Activated CD4-positive, alpha-beta memory T cell treated with anti-CD3 and anti-CD28 coated beads for 36 hours (primary cell): ENCODE measurements at places on chromosomes 5 and 9.

DNA sequence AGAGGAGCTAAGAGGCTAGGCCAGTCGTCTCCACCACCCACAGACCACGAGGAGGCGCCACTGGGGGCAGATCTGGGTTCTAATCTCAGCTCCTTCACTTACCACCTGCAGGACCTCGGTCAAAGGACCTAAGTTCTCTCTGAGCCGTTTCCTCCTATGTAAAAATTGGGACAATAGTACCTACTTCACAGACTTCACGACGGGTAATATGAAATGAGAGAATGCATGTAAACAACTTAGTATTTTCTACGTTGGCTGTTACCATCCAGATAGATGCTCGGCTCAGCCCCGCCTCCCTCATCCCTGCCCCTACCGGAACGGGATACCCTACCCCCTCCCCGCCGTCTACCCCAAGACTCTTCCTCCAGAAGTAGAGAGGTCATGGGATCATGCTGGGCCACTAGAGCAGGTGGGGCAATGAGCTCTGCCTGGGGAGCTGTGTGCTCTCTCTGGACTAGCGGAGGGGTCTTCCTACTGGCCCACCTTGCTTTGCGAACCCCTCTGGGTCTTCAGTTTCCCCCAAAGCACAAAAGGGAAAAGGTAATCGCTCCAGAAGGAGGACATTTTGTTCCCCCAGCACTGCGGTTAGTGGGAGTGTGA, 541 bp downstream of the GNPDA1 start:
- DNase-seq, result peak; percentile 83

DNA sequence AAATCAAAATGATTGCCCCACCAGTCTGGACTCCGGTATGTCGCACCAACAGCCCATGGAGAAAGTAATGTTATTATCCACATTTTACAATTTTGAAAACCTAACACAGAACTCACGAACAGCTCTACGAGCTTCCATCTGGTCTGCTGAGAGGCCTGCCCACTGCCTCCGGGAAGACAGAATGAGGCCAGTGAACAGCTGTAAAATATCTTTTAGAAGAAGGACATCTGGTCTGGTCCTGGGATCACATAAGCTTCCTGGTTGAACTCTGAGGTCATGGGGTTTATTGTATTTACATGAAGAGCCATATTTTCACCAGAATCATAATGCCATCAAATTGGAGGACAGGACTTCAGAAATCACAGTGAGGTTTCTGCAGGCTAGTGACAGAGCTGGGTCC, 89.0 kb downstream of the FRMD3 start:
- no peak for DNase-seq

DNA sequence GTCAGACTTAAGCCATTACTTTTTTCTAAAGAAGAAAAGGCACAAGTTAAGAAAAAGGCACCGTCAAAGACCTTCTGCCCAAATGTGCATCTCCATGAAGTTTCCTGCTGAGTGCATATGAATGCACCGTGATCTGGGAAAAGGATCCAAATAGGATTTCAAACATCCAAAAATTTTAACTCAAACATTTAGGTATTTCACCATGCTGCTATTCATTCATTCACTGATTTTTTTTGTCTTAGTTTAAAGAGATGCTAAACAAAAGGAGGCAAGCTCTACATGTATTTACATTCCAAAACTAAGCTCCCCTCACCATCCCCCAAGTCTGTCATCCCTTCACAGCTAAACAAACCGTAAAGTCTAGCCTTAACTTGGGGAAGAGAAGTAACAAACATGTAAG, 291.9 kb downstream of the ARL15 start:
- no peak for DNase-seq

DNA sequence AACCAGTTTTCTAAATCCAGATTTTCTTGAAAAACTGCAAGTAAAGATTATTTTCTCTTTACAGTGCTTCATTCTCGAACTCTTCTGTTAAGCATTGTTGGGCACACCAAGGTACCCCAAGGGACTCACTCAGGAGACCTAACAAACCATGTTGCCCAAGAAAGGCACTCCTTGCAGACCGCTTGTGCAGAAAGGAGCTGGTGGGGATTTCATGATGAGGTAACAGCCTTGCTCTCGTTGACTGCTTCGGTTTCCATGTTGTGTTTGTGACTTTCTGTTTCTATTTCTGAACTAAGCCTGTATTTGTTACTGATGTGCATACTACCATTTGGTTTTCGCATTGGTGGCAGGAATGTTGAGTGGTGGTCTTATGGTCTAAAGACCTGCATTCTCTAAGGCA, 266.6 kb upstream of the DAP start:
- no peak for DNase-seq

DNA sequence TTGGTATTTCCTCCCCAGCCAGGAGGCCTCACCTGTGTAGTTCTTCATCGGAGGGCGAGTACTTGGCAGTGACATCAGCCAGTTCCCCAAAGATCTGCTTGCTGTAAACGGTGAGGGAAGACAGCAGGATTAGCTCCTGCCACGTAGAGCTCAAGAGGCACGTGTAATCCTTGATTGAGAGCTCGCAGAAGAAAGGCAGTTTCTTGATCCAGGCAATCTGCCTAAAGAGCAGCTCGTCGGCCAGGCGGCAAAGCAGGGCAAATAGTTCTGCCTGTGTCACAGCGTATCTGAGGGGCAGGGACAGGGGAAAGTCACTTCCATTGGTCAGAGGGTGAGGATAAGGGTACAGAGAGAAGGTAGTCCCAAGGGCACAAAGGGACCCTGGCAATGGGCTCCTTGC, 28.6 kb upstream of the NR5A1 start:
- DNase-seq, result no peak

DNA sequence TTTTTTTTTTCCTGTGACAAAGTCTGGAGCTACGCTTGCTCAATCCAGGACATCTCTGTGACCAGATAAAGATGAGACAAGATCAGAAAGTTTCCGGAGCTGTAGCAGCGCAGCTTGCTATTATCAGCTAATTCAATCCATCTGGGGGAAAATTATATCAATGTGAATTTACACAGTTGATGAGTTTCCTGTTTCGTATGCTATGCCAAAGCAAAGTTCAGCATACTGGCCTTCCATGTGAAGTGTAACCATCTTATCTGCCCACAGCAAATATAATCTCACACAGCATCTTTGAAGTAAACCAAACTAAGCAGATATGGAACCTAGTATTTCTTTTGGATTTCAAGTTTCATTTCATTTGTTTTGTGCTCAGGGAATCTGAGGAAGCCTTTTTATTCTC, 1767.7 kb downstream of the EFNA5 start:
- no peak for DNase-seq

GRCh38 chr5:170596482-170597044, 92.7 kb downstream of the KCNIP1 start:
- no peak for DNase-seq

DNA sequence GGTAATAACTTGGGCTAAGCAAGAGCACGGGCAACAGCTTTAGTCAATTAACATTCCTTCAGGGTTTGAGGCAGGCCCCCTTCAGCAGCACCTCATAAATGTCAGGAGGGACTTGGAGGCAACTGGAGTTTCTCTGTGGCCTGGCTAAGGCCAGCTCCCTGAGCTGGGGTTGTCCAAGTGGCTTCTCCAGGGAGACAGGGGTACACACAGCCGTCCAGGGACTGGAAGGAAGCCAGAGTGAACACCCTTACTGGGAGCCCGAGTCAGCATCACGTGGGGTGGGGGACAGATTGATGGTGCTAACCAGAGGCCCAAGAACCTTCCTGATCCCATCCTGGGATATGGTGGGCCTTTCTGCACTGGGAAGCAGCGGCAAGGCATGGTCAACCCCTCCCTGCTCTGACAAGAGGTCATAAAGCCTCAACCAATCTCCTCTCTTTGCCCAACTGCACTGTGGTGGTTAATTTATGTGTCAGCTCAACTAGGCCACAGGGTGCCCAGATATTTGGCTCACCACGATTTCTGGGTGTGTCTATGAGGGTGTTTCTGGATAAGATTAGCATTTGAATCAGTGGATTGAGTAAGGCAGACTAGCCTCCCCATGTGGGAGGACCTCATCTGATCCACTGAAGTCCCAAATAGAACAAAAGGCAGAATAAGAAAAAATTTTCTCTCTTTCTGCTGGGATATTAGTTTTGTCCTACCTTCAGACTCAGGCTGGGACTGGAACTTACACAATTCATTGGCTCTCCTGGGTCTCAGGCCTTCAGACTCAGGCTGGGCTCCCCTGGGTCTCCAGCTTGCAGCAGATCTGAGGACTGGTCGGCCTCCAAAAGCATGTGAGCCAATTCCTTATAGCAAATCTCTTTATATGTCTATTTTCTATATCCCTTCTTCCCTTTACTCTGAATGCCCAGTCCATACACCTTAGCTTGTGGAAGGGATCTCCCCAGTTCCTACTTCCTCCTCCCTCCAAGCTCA, 127.2 kb upstream of the LARP1 start:
- no peak for DNase-seq

DNA sequence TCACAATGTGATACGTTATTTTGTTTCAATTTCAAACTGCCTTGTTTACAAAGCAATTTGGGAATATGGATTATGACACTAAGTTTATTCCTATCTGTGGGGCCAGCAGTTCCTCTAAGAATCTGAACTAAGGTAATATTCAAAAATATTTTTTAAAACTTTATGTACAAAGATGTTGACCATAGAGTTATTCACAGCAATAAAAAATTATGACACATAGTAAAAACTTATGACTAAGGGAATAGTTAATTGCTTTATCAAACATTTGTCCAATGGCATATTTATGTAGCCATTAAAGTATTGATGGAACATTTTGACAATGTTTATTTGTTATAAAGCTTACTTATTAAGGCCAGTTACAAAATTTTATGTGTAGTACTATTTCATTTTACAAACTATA, 73.4 kb upstream of the FREM1 start:
- no peak for DNase-seq

GRCh38 chr9:121860744-121861143, 209.3 kb downstream of the DAB2IP start:
- no peak for DNase-seq

DNA sequence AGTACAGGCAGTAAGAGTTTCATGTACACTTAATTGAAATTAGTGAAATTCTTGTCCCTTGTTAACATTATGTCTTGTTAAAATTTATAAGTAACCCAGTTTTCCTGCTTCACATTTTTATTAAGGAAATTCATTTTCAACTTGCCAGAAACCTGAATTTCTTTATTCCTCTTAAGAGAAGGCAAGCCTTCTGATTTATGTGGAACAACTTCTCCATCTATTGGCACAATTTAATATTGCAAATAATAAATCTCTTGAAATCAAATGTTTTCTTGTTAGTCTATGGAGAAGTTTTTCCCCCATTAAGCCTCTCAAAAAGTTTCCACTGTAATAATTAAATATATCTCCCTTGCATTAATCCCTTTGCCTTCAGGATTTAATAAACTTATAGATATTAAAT, 33.8 kb upstream of the ACO1 start:
- no peak for DNase-seq

DNA sequence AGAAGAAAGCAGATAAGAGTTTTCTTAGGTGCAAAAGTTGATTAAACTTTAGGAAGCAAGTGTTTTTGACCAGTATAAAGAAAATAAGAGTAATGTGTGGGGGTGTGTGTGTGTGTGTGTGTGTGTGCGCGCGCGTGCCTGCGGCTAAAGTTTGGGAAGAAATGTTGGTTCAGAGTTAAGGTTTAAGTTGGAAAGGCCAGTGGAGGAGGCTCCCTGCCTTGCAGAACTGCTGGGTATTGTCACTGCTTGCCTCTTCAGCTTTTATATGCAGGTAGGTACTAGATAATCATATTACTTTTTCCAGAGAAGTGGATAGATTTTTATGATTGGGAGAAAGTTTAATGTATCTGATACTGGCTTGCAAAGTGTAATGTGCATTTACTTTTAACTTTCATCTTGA, 2.0 kb downstream of the PIK3R1 start:
- DNase-seq, result no peak

GRCh38 chr5:58156973-58157701, 302.7 kb downstream of the PLK2 start:
- DNase-seq, result no peak

DNA sequence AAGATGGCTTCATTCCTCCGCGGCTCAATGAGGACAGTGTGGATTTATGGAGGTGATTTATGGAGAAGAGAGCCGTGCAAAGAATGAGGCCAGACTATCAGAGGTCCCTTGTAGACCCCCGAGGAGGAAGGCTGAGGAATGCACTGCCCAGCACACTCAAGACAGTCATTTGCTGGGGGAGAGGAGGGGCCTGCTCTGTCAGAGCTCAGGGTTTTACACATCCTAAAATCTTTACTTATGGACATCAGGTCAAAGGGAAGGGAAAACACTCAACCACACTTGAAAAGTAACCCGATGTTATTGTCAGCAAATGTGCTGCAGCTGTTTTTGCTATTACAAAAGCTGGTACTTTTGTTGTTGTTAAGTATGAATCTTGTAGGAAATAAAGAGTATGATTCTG, 289.5 kb downstream of the SLIT3 start:
- DNase-seq, result no peak

DNA sequence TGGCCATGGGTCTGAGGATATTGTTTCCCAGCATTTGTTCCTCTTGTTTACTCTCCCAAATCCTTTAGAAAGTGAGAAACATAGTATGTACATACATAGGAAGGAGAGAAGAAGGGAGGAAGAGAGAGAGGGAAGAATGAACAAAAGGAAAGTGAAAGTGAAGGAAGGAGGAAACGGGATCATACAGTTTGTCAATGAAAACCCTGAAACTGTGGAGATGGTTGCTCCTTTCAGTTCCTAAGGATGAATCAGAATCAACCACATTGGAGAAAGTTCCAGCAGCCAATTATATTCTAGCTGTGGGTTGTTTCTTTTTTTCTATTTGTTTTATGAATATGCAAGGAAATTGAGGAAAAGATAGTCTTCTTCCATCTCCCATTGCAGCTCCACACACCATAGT, 396.5 kb downstream of the MLLT3 start:
- no peak for DNase-seq

GRCh38 chr9:107273634-107274033, 9.4 kb upstream of the RAD23B start:
- DNase-seq, result no peak

- no peak for DNase-seq
Measured at GRCh38 chr5:166370928-166371690, 1920.3 kb upstream of the WWC1 start.

DNA sequence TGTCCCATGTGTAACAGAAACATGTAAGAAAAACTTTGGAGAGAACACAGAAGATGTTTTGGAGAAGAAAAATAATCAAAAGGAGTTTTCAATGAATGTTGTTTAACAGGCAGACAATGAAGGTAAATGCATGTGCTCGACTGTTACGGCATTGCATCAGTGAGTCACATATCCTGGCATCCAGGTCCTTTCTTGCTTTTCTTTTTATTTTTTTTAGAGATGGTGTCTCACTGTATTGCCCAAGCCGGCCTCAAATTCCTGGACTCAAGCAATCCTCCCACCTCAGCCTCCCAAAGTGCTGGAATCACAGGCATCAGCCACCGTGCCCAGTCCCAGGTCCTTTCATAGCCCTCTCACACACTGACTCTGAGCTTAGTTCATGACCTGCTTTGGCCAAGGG, 181.8 kb downstream of the DTWD2 start:
- no peak for DNase-seq

GRCh38 chr5:74491586-74491985, 148.9 kb downstream of the ENC1 start:
- DNase-seq, result no peak

DNA sequence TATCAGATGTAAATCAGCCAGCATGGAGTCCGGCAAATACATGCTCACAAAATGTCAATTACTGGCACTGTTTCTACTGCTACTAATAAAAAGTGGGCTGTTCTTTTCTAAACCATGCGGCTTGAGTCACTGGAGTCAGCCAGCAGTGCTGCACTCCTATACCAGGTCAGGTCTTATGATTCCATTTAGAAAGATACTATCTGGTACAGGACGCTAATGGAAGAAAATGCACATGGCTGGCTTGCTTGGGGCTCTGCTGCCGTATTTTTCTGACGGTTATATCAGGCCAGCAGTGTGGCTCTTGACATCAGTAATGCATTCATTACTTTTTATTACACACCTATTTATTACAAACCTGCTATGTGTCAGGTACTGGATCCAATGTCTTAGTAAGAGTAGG, 74.3 kb downstream of the NDFIP1 start:
- no peak for DNase-seq
